ENCODE measurements at places on chromosomes 6 and 20.

DNA sequence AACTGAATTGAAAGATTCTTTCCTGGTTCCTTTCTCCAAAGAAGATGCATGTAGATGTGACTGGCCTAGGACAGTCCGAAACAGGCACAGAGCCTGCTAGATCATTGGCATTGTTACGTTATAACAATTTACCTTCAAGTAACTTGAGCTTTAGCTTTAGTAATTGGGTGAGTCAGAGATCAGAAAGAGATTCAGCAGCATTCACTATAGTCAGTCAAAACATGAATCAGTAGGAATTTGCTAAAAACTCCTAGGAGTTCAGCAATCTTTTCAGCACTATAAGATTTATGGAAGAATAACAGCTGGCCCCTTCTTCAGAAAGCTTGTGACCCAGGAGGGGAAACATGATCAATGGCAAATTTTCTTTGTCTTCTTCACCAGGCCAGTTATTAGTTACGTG is 281.7 kb upstream of the PRDM1 start:
- peak; percentile 18 for DNase-seq

DNA sequence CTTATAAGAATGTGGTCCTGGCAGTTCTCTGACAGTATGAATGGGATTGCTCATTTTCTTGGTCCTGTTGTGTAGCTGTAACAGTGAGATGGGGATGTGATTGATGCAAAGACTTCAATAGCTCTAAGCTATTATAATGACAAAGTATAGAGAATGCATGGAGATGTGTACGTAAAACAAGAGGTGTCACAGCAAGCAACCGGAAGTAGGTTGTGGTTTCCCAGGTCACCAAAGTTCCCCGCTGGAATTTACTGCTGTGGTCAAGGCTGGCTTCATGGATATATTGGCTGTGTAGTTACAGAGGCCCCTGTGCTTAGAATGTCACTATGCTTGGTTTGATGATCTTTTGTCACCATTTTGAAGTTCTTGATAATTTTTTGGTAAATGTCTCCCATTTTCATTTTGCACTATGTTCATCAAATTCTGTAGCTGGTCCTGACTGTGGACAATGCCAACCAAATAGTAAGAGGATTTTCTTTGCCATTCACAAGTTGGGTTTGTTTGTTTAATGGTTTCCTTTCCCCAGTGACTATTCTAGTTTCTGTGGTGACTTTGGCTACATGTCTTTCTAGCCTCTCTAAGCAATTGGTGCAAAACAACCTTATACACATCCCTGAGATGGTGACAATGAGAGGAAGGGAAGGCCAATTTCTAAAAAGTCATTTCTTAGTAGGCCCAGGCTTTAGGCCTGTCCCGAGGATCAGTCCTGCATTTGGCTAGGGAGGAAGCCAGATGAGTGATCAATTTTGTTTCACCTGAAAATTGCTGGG is 10.5 kb downstream of the DNAH8 start:
- peak; percentile 18 for DNase-seq

DNA sequence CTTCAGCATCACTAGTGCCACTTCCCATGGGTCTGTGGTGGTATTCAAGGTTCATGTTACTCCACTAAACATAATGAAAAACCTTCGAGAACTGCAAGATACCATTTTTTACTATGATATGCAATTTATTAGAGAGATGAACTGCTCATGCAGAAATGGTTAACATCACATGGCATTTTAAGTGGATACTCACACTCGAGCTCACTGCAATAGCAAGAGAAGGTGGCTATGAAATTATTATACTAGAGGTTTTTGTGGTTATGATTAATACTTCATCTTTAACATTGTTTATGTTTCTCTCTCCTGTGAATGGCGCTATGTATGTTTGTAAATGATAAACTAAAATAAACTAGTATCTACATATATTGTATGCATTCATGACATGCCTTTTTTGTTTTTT is 35.1 kb downstream of the SCAF8 start:
- DNase-seq: no peak

DNA sequence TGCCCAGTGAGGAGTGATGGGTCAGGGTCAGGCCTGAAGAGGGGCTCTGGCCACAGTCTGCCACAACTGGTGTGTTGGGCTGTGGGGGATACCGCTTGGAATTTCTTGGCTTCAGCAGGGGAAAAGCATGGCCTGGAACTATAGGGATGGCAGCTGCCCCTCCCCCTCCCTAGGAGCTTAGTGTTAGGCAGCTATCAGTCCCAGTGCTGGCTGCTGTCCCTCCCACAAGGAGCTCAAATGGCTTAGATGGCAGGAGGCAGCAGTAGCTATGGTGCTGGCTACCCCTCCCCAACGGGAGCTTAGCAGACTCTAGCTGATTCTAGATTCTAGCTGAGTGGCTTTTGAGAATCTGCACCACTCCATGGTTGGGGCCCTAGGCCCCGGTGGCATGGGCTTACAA is 414.5 kb upstream of the HSF2 start:
- DNase-seq: no peak

GRCh38 chr6:88584581-88585275 is 378.7 kb downstream of the RNGTT start:
- no peak for DNase-seq

- DNase-seq: peak; percentile 22
Observed at GRCh38 chr6:155273431-155273830, 9.6 kb downstream of the CLDN20 start.

- DNase-seq: no peak
Observed at GRCh38 chr20:34199183-34199582, 42.0 kb upstream of the ASIP start.

DNA sequence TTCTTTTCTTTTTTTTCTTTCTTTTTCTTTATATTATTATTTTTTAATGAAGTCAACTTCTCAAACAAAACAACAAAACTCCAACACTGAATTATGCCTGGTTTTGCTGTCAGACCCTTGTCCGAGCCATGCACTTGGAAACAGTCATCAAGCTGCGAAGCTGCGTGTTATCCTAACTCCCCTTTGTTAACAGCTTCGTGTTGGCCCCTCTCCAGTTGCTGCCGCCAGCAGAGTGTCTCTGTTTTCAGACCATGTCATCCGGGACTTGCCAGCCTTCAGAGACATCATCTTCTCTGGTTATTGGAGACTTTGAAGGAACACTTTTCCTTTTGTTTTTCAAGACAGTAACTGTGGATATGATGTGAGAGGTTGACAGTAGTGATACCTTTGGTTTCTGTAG is 83.1 kb downstream of the TRMT11 start:
- no peak for DNase-seq

DNA sequence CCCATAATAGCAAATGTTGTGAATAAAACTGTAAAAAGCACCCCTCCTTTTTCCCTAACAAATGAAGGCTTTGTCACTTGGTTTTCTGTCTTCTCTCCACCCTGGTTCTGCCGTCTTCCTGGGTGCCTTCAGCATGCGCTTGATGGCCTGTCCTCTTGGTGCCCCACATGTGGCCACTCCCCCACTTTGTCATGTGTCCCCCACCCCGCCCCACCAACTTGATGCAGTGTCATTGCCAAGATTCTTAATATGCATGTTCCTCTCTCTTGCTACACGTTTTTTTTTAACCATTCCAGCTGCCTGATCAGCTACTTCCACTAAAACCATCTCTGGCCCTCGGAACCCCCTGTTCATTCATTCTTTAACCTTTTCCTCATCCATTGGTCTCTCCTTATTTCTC is 340.3 kb downstream of the QKI start:
- DNase-seq: no peak

DNA sequence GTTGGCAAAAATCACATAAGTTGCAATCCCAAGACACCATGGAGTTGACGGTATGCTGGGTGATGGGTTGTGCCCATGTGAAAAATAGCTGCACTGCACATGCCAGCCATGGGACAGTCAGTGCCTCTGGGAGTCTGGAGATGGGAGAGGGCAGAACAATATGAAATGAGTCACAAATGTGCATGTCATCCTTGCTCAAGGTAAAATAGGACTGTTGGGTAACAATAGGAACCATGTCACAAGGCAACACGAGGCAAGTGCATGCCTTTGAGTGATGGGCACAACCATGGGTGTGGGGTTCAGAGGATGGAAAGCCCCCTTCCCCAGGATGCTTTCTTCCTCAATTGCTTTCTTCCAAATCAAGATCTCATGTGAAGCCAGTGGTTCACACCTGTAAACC is 70.5 kb upstream of the PIM1 start:
- DNase-seq: no peak

- no peak for DNase-seq
Observed at GRCh38 chr20:13131688-13132087, 89.4 kb upstream of the ISM1 start.

- DNase-seq: no peak
Observed at GRCh38 chr6:71524201-71524600, 235.6 kb downstream of the OGFRL1 start.

- DNase-seq: no peak
Observed at GRCh38 chr6:149065121-149065520, 252.4 kb upstream of the TAB2 start.

DNA sequence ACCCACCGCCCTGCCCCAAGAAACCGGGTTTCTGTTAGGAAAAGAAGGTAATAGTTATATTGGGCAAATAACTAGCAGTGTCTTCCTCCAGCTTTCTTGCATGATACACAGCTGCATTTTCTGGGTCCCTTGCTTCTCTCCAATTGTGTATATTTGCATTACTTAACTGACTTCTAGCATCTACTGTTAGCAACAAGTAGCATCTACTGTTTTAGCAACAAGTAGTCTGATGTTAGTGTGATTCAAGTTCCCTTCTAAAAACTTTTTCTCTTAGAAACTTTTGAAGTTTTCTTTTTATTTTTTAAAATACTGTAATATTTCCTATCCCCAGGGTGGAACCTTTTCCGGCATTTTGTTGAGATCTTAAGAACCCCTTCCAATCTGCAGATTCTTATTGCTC is 221.2 kb downstream of the CLIC5 start:
- DNase-seq: no peak

GRCh38 chr20:46606817-46607190 is 44.5 kb downstream of the SLC13A3 start:
- no peak for DNase-seq

DNA sequence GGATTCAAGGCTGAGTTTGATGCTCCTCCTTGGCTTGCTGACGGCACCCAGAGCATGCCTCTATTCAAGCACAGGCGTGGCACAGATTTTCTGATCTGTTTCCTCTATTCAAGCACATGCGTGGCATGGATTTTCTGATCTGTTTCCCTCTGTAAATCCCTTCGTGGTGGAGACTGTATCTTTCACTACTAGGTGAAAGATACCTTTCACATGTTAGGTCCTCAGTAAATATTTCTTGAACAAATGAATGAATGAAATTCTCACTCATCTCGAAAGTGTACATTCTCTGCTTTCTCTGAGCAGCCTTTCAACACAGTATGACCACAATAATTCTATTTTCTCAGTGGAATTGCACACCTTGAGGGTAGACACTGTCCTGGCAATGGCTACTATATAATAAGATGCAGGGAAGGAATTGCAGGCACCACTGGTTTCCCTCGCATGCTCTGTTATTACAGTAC is 72.6 kb upstream of the F13A1 start:
- no peak for DNase-seq

- DNase-seq: no peak
Observed at GRCh38 chr20:56166781-56167465, 81.6 kb upstream of the MC3R start.

- peak; percentile 71 for DNase-seq
Observed at GRCh38 chr6:150881911-150882481, 16.5 kb downstream of the MTHFD1L start.

GRCh38 chr20:63366390-63367365 is 5.5 kb upstream of the CHRNA4 start:
- DNase-seq: no peak

DNA sequence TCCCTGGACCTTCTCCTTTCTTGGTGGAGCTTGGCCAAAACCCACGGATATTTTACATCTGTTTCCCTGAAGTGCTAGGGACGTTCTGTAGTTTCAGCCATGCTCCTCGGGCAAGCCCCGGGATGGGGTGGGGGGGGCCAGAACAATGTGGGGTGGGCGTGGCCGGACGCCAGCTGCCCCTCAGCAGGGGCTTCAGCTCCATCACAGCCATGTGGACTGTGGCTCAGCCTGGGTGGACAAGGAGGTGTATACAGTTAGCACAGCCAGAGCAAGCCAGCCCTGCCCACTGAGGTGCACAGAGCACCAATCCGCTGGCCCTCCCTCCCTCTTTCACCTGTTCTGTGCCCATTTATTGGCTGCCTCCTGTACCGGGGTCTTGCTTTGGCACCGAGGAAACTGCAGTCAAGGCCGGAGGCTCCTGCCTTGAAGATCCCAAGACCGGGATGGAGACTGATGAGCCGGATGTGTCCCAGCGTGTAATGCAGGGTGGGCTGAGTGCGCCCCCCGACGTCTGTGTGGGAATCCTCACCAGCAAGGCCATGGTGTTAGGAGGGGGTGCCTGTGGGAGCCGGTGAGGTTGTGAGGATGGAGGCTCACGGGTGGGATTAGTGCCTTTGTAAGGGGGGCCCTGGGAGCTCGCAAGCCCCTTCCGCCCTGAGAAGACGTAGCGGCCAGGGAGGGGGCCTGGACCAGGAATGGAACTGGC is 28.0 kb downstream of the FRMD1 start:
- DNase-seq: no peak

DNA sequence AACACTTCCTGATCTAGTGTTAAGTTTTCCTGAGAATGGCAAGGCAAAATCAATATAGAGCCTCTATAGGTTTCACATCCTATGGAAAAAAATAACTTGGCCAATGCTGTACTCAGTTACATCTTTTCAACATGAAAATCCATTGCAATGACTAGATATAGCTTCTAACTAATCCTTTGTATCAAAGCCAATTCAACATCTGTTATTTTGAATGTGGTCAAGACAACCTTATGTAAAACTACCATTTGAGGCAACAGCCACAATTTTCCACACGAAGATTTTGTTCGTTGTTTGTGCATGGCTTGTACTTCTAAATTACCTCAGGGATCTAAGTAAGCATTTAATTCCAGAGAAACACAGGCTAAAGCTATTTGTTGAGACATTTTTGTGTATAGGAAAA is 637.8 kb upstream of the EYS start:
- DNase-seq: no peak

GRCh38 chr6:34519971-34520644 is 36.0 kb downstream of the SPDEF start:
- no peak for DNase-seq

DNA sequence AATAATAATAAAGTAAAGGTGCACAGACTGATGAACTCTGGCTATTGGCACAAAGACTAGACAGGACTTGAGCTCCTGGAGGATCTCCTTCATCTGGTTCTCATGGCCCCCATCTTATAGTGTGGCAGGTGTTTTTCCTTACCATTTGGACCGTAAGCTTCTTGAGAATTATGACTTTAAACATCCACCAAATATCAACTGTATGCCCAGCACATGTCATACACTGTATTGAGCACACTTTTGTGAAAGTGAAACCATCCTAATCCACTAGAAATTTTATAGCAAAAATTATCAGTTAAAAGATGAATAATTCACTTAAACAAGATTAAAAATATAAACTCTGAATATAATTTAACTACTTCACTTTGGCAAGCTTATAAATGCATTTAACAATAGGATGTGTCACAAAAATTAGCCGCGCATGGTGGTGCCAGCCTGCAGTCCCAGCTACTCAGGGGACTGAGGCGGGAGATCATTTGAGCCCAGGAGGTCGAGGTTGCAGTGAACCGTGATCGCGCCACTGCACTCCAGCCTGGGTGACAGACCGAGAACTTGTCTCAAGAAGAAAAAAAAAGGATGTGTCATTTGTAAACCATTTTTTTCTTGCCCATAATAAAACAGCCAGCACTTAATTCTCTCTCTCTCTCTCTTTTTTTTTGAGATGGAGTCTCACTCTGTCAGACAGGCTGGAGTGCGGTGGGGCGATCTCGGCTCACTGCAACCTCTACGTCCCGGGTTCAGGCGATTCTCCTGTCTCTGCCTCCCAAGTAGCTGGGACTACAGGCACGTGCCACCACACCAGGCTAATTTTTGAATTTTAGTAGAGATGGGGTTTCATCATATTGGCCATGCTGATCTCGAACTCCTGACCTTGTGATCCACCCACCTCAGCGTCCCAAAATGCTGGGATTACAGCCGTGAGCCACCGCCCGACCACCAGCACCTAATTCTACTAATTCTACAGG is 9.1 kb downstream of the HIVEP2 start:
- DNase-seq: no peak
